ENCODE measurements at places on chromosomes 12 and 14. TPM values are rescaled to one million over a fixed set of nuclear protein-coding genes. Genes with fewer than 3 reads are reported as not detected.

GRCh38 chr14:81200054-81200453, 20.7 kb downstream of the GTF2A1 start:
- no peak for DNase-seq

Gene PTCSC3
- not detected for total RNA-seq

DNA sequence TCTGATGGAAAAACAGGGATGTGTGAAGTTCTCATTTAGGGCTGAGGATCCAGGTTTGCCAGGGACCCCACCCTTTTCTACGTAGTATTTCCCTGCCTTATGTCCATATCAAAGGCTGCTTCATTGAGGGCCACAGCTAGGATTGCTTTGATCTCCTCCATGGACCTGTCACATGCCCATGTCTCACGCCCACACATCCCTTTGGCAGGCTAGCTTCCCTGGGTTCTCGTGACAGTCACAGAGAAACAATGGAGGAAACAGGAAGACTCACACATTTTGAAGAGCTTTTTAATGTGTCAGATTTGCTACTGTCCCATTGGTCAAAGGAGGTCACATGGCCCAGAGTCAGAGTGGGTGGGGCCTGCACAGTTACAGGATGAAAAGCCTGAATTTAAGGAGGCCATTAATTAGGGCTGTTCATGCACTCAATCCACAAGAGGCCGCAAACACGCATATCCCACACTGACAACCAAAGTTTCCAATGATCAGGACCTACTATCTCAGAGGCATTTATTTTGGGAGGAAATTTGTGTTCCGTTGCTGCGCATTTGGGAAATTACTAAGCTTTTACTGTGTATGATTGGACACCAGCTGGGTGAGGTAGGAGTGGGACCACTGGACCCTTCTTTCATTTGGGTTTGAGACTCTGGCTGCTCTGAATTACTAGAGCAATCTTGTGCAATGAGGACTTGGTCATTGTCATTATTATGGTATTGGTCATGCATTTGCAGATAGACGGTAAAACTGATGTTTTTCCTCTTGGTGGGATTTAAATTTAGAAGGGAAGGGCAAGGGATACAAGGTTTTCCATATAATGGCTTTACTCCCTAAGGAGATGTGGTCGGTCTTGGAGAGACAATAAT, 266.2 kb downstream of the KTN1 start:
- no peak for DNase-seq

Gene MYL2
- not detected for total RNA-seq

Gene IFI27L1
- 67.6 TPM for total RNA-seq

GRCh38 chr14:95897280-95897679, 20.6 kb downstream of the TUNAR start:
- DNase-seq: no peak

Gene DLGAP5
- 1.1 TPM for total RNA-seq

Gene FRMD6
- total RNA-seq: 18.4 TPM

Gene C2CD5
- 36.1 TPM for total RNA-seq

GRCh38 chr12:3536096-3536875, 45.3 kb downstream of the PRMT8 start:
- no peak for DNase-seq

Gene LGMN
- 122 TPM for total RNA-seq

- DNase-seq: no peak
Observed at GRCh38 chr12:4203772-4204376, 69.7 kb upstream of the CCND2 start.

DNA sequence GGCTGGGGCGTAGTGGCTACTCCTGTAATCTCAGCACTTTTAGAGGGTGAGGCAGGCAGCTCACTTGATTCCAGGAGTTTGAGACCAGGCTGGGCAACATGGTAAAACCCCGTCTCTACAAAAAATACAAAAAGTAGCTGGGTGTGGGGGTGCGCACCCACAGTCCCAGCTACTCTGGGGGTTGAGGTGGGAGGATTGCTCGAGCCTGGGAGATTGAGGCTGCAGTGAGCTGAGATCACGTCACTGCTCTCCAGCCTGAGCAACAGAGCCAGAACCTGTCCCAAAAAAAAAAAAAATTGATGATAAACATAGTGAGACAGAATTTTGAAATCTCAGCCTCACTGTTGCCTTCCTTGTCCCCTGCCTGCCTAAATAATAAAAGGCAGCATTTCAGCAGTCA, 40.0 kb downstream of the PTPN11 start:
- no peak for DNase-seq

Gene OR10G3
- not detected for total RNA-seq

DNA sequence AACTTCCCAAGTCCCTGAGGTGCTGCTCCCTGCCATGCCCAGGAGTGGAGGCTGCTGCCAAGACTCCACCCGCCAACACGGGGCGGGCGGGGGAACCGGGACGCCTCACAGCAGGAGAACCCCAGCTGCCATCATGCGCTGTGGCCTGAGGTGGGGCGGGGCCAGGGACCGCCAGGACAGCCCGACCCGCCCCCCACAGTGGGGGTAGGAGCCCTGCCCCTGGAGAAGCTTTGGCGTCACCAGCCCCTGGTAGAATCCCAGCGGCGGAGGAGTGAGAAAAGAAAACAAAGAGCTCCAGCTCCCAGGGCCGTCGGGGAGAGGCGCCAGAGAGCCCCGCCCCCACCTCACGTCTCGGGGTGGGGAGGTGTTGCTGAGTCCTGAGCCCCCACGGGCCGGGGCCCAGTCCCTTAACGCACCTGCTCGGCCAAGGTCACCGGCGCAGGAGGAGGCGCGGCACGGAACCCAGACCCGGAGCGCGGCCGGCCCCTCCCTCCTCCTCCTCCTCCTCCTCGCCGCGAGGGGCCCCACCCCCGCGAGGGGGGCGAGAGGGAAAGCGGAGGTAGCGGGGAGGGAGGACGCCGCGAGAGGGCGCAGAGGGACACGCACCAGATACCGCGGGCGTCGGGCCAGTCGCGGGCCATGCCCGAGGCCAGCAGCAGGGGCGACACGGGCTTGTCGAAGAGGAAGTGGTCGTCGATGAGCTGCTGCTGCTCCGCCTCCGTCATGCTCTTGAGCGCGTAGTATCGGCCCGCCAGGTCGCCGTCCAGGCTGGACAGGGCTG, 1.8 kb downstream of the CKB start:
- DNase-seq: peak; percentile 92

DNA sequence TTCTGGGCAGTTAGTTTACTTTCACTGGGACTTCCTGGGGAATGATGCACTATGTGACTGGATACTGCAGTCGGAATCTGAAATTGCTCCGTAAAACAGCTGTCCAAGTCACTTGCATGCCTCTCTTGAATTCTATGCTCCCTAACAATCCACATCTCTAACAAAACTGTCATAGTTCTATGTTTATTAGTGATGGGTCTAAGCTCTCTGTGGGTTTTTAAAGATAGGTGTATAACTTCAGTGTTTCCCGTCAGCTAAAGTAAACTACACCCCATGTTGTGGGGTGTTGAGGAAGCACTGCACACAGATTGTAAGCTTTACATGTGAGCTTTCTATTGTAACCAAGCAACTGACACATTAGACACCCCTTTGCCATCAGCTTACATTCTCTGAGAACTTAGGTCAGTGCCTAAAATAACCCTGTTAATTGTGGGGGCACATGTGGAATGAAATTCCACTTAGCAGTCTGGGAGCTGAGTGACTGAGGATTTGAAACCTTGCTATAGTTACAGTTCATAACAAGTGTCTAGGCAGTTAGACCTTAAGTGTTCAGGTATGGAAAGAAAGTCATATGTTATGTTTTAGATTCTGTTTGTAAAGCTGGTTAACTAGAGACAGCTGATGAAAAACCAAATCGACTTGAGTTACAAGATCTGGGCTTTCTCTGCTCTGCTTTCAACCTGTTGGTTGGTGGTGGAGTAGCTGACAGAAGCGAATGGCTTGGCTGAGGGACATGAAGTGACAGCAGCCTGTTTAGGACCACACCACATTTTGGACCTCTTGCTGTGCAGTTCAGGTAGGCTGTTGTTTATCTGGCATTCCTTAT, 165.7 kb downstream of the AKAP6 start:
- no peak for DNase-seq

DNA sequence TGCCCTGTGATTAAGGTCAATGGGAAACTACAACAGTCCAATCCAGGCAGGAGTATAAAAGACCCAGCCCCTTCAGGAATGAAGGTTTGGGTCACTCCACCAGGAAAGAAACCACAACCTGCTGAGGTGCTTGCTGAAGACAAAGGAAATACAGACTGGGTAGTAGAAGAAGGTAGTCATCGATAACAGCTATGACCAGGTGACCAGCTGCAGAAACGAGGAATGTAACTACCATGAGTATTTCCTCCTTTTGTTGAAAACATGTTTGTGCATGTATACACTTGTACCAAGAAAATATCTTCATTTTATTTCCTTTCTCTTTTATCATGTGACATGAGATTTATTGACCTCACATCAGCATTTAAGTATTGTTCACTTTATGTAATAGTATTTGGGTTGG, 409.1 kb downstream of the FOXG1 start:
- no peak for DNase-seq

DNA sequence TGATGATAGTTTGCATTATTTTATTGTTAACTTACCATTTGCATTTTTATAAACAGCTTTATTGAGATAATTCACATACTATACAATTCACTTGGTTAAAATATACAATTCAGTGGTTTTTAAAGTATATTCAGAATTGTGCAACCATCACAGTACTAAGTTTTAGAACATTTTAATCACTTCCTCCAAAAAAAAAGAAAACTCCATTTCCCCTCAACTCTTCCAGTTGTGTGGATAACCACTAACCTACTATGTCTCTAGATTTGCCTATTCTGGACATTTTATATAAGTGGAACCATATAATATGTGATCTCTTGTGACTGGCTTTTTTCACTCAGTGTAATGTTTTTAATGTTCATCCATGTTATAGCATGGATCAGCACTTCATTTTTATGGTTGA, 41.3 kb downstream of the WNK1 start:
- DNase-seq: no peak

GRCh38 chr14:52885230-52885629, 65.6 kb downstream of the FERMT2 start:
- DNase-seq: no peak

Gene AMDHD1
- 48.9 TPM for total RNA-seq

Gene FAM186B
- total RNA-seq: 0.39 TPM

- no peak for DNase-seq
Observed at GRCh38 chr12:45509187-45509586, 220.3 kb upstream of the ARID2 start.

DNA sequence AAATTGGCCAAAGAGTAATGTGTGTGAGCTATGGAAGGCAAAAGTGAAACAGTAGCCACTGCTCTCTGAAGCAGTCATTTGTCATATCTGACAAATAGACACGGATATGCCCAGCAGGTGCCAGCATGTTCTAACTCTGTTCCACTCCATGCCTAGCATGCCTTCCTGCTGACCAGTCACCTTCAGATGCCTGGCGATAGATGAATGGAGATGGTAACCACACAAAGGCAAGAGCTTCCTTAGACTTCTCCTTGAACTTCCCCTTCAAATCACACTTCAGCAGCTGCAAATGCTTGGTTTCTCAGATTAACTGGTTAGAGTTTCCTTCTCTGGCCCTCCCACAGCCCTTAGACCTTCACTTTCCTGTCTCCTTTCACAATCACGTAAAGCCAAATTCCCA, 429.9 kb downstream of the DAD1 start:
- DNase-seq: no peak

GRCh38 chr14:103204852-103205540, 81.7 kb downstream of the TNFAIP2 start:
- no peak for DNase-seq

DNA sequence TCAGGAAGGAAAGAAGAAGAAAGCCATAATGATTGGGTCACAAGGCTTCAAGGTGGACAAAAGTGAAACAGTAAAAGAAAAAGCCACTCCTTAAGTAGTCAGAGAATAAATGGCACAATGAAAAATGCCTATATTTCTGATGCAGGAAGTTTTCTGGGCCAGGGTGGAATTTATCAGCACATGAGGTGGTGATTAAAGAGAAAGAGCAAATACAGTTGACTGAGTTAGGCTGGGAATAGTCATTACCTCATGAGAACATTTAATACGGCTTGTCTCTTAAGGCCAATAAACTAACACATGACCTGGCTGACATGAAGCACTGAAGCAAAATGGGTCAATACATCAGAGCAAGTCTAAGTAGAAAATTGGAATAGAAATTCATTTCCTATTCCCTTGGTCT, 499.7 kb downstream of the TMTC2 start:
- no peak for DNase-seq

GRCh38 chr12:11576104-11576503, 73.4 kb upstream of the ETV6 start:
- DNase-seq: no peak

- no peak for DNase-seq
Observed at GRCh38 chr14:65937079-65937959, 524.8 kb downstream of the FUT8 start.

Data from adrenal gland (tissue), 19 donors.